ENCODE measurements at places on chromosomes 7 and 10.
A peak's percentile ranks its signal among the peaks of the same experiment; 100 is the strongest.

DNA sequence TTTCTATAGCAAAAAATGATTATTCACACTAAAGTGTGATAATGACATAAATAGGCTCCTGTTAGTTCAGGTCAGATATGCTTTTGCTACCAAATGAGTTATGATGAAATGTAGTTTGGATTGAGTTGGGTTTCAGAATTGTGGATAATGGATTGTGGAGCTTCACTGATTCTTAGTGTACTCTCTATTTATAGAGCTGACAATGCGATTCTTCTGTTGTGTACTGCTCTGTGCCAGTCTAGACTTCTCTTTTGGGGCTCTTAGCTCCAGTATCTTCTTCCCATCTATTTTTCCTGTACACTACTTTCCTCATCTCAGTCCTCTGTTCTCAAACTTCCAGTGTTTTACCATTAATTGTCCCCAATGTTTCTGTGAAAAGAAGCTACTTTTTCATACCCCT is 7.5 kb downstream of the STMP1 start:
- DNase-seq = no peak

GRCh38 chr10:103451831-103452505 is at the start of gene CALHM2:
TSS of gene CALHM2 (minus strand) at chr10:103452370. CDS start at chr10:103449941, 2,429 bp downstream.
- peak; percentile 51 for DNase-seq

DNA sequence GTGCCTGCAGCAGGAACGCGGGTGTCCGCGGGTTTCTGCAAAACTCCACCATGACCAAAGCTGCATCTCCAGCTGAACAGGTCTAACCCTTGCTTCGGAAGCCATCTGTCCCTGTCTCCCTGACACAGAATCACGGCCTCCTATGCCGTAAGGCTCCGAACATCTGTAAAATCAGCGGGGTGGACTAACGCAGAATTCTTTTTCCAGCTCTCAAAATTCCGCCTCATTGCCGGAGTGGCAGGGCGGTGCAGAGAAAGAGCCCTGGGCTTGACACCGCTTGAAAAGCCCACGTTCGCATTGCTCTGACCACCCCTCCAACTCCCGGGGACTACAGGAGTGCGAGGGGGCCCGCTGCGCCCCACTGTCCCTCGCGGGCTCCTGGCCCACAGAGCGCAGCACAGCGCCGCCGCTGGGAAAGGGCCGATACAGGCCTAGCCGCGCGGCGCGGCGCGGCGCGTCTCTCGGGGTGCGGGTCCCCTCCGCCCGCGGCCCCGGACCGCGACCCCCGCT is 409 bp downstream of the DNMBP start:
- no peak for DNase-seq

DNA sequence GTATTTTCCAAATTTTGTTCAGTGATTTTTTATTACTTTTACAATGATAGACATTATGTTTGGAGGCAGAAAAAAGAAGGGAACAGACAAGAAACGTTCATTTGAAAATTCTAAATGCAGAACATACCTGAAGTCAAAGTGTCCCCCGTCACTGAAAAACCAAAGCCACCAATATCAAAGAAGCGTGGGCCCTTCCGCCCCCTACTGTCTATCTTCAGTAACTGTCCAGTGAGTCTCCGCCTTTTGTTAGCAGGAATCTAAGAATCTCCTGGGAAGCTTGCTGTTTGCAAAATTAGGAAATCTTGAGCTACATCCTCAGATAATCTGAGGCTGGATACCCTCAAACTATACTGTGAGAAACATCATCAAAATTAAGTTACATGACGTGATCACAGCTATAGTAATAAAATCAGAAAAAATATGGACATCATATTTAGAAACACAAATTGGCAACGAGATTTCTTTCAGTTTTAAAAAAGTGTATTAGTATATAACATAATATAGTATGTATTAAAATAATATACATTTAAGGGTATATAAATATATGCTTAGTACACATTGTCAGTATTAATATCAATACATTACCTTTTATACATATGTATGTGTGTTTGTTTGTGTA is 169.3 kb upstream of the AKR1E2 start:
- DNase-seq = peak; percentile 71

DNA sequence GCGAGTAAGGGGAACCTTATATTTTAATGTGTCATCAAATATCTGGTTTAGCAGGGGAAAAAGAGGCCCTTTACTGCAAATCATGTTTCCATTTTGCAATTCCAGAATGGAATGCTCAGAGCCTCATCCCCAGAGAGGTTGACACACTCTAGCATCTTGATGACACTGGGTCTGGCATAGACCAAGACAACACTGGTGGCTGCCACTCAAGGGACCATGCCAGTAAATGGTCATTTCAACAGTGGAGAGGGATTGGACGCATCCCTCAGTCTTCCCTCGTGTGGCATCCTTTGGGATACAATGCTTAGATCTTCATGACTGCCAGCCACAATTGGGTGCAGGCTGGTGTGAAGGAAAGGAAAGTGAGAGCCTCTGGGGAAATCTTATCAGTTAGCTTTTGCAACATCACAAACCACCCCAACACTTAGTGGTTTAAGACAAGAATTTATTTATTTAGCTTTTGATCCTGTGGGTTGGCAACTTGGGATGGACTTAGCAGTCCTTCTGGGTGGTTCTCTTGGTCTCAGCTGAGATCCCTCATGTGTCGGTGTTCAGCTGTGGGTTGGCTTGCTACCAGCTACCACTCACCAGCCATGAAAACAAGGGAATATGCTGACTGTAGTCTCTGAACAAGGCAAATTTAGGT is 21.6 kb downstream of the TACC2 start:
- DNase-seq = no peak

- DNase-seq = peak; percentile 39
Measured at GRCh38 chr10:61942604-61943461, 41.3 kb downstream of the ARID5B start.

DNA sequence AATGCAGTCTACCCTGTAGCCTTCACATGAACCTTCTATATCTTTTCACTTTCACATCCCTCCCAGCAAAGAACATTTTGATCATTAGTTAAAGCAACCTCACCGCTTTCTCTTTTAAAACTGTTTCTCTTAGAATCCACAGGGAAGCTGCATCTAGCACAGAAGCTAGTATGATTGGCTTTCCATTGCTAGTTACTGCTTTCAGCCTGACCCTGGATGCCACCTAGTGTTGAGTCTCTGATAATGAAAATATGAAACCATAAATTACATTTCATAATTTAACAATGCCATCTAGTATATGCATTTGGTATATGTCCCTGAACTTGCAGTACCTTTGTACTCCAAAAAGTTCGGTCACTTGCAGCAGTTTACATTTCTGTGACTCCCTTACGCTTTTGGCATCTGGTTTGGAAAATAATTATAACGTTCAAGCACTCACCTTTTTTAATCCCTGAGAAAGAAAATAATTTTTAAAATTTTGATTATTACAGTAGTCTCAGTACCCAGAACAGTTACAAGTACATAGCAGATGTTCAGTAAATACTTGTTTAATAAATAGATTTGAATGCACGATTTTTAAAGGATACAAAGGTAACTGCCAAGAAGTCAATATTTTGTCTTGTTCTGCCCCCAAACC is 22.7 kb downstream of the CISD1 start:
- peak; percentile 60 for DNase-seq

DNA sequence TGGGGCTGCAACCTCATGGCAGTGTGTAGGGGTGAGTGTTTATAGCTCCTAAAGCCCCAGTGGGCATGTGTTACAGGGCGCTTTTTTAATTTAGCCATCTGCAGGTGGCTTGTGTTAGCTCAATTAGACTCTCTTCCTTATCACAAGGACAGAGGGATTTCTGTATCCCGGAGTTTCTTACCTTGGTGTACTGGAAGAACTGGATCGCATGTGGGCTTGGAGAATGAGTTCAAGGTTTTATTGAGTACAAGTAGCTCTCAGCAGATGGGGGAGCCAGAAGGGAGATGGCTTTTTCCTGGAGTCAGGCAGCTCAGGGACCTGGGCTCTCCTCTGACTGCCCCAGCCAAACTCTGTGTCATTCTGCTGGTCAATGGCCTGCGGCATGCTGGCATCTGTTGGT is 153.5 kb upstream of the C7orf33 start:
- DNase-seq = no peak

GRCh38 chr10:60403168-60403873 is 13.6 kb upstream of the ANK3 start:
- no peak for DNase-seq
